ENCODE measurements at places on chromosomes 11 and 22.
A peak's percentile ranks its signal among the peaks of the same experiment; 100 is the strongest.

- no peak for DNase-seq
These were observed 54.6 kb downstream of the OTOG start for GRCh38 chr11:17601676-17602075.

DNA sequence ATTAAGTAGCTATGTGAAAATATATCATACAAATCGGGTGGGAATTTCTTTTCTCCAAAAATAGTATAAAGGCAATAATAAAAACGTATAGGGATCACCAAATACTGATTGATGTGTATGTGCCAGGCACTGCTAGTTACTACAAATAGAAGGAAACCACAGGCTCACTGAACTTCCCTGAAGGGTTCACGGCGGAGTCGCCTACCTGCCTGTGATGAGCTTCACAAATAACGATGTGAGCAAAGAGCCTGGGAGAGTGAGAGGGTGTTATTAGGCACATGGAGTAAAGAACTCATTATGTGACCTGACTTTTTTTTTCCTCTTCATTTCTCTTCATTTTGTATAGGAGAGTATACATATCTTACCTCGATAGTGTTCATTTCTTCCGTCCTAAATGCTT is 36.0 kb upstream of the L3MBTL2 start:
- DNase-seq, result no peak

- DNase-seq, result no peak
These were observed 583.2 kb downstream of the BUD13 start for GRCh38 chr11:116189408-116190170.

DNA sequence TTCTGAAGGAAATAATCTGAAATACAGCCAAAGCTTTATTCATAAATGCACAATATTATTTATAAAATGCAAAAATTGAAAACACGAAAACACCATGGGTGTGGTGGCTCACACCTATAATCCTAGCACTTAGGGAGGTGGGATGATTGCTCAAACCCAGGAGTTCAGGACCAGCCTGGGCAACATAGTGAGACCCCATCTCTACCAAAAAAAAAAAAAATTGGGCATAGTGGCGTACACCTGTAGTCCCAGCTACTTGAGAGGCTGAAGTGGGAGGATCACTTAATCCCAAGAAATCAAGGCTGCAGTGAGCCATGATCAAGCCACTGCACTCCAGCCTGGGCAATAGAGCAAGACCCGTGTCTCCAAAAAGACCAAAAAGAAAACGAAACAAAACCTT is 5.2 kb upstream of the RDX start:
- DNase-seq, result no peak

DNA sequence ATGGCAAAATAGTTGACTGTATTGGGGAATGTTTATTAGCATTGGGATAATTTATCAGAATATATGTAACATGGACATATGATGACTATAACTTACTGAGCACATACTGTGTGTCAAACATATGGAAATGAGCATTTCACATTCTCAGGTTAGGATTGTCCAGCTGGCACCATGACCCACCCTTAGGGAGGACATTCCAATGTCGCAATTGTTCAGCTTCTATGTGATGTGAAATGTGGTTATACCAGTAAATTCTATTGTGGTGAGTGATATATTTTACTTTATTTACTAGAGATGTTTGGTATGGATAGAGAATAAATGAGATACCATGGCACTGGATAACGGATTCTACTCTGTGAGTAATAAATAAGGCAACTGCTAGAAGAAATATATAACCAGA is 50.4 kb downstream of the OR4A47 start:
- no peak for DNase-seq

DNA sequence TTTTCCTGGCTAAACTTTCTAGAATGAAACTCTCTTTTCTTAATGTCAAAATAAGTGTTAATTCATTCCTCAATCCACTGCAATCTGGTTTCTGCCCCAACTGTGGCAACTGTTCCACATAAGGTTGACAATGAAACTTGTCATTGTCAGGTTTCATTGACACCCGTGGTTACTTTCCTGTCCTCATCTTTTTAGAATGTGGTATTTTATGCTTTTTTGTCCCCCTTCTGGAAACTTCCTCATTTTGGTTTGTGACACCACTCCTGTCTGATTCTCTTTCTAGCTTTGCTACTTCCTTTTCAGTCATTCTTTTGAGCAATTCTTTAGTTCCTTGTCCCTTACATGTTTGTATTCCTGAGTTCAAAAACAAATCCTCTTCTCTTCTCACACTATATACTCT is 7.5 kb upstream of the PDE3B start:
- DNase-seq, result no peak

DNA sequence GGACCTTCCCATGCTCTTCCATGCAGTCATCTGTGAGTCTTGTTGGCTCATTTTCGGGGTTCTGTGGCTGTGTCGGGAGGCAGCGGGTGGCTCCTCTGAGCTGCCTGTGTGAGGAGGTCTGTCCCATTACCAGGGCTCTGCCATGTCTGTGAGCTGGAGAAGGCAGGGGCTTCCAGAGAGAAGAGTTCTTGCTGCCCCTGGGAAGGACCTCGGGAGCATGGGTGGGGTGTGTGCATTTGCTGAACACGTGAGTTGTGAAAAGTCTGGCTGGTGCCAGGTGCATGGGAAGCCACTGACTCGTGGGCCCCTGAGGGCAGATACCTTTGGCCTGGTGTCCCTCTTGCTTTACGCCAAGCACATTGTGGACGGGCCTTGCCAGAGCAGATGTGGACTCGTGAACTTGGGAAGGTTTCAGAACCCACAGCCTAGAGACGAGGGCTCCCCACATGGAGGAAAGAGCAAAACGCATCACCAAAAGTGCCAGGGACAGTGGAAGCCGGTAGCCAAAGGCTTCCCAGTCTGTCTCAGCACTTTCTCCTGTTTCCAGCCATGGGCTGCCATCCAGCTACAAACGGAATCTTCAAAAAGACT is 1324.5 kb downstream of the BRD1 start:
- no peak for DNase-seq

DNA sequence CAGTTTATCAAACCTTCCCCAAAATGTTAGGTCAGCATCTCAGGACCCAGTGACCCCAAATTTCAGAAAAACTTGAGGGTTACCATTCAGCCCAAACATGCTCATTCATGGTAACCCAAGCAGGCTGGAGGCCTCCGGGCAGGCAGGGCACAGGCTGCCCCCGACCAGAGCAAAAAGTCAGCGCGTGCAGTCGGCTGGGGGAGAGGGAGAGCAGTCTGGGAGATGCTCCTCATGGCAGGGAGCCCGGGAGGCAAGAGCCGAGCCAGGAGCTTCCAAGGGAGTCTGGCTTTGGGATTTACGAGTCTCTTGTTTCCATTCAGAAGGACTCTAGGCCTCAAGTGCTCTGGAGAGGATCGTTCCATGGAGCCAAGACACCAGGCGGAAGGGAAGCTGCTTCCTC is 45.7 kb downstream of the RPUSD4 start:
- no peak for DNase-seq

DNA sequence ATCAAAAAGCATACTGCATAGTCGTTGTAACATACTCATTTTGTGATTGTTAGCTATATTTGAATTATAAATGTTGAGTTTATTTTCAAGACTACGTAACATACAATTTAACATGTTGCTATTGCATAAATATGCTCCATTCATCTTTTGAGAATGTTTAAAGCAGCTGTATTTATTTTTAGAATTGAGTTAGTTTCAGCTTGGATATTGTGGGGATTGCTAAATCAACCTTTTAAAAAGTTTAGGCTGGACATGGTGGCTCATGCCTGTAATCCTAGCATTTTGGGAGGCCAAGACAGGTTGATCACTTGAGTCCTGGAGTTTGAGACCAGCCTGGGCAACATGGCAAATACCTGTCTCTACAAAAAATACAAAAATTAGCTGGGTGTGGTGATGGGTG is 288.1 kb downstream of the DYNC2H1 start:
- DNase-seq, result no peak

DNA sequence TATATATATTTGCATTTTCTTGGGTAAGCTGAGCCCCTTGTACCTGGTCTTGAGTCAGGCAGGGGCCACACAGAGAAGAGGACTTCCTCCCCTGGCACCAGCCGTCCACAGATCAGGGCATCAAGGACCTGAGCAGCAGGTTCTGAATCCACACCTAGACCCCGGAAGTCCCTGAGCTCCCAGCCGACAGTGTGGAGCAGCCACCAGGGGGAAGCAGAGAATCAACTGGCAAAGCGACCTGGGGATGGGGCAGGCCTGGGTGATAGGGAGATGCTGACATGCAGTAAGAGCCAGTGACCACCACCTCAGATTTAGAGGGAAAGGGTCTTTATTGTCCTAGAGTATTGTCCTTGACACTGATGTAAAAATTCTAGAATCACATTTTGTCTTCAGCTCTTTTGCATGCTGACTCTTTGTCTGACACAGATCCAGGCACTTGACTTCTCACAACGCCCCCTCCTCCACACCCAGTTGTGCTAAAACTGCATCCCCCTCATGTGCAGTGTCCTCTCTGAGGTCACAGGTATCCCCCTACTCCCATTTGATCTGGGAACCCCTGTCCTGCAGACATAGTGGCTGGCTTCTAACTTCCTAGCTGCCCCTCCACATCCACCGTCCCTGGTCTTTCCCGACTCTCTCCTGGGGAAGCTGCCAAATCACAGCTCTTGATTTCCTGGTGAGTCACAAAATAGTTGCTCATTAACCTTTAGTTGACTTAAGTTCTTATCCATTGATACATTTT is 109.3 kb downstream of the GGTLC2 start:
- no peak for DNase-seq

- DNase-seq, result no peak
These were observed 74.8 kb downstream of the EFCAB6 start for GRCh38 chr22:43737150-43737828.

GRCh38 chr22:36009085-36009484 is 19.5 kb downstream of the RBFOX2 start:
- no peak for DNase-seq

GRCh38 chr11:94183251-94183885 is 54.7 kb downstream of the PANX1 start:
- DNase-seq, result no peak

GRCh38 chr11:74018331-74019005 is 9.6 kb upstream of the UCP3 start:
- DNase-seq, result peak; percentile 50

GRCh38 chr22:32753591-32753990 is 47.9 kb upstream of the TIMP3 start:
- DNase-seq, result no peak

- no peak for DNase-seq
These were observed 7.9 kb upstream of the CTSC start for GRCh38 chr11:88345408-88345807.

DNA sequence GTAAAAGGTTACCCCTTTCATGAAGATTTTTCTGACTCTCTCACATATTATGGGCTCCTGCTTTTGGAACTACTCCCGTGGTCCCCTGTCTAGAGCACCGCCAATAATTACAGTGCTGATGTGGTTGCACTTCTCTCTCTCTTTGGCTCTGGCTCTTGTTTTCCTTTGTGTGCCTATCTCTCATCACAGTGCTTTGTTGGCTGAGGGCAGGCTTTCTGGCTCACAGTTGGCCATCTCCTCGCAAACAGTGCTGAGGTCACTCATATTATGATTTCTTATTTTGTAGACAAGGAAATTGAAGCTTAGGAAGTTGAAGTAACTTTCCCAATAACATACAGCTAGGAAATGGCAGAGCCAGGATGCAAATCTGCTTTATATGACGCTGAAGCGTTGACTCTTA is 192.5 kb downstream of the DDX10 start:
- DNase-seq, result no peak

DNA sequence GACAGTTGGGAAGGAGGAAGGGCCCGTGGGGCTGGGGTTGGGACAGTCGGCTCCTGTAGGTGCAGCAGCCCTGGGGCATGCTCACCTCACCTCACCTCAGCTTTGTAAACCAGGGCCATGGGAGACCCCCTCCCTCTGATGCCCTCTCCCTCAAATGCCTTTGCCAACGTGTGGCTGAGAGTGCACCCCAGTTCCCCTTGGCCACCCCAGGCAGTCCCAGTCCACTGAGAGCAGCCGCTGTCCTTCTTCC is 4.2 kb upstream of the NEAT1 start:
- DNase-seq, result no peak

- no peak for DNase-seq
These were observed 111.9 kb downstream of the ZBTB16 start for GRCh38 chr11:114171257-114172054.

GRCh38 chr11:114064216-114064615 is 4.7 kb downstream of the ZBTB16 start:
- DNase-seq, result no peak

DNA sequence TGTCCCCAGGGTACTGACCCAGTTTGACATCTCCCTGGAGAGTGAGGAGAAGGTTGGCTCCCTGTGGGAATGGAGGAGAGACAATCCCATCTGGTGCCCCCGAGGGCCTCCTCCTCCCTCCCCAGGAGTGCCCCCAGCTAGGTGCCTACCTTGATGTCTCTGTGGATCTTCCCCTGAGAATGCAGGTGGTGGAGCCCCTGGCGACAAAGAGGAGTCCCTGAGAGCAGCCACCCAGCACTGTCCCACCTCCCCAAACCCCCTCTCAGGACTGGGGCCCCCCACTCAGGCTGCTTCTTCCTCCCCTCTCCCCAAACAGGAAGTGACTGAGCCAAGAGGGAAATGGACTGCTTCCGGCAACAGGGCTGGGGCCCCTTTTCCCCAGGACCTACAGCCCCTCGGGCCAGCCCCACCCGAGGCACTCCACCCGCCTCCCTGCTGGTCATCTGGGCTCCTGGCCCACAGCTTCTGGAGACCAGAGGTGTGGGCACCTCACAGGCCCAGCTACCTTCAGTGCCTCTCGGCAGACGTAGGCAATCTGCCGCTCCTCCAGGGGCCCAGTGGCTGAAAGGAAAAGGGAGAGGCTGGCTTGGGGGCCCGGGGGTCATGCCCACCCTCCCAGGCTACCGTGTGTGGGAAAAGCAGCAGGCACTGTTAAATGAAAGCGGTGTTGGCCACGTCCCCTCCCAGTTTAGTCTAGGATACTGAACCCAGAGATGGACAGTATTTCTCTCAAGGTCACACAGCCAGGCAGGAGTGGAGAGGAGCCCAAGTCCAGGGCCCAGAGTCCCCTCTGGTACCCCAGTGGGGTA is 1.2 kb downstream of the MAP4K2 start:
- no peak for DNase-seq

GRCh38 chr11:59814021-59814420 is 3.4 kb upstream of the MRPL16 start:
- DNase-seq, result no peak

DNA sequence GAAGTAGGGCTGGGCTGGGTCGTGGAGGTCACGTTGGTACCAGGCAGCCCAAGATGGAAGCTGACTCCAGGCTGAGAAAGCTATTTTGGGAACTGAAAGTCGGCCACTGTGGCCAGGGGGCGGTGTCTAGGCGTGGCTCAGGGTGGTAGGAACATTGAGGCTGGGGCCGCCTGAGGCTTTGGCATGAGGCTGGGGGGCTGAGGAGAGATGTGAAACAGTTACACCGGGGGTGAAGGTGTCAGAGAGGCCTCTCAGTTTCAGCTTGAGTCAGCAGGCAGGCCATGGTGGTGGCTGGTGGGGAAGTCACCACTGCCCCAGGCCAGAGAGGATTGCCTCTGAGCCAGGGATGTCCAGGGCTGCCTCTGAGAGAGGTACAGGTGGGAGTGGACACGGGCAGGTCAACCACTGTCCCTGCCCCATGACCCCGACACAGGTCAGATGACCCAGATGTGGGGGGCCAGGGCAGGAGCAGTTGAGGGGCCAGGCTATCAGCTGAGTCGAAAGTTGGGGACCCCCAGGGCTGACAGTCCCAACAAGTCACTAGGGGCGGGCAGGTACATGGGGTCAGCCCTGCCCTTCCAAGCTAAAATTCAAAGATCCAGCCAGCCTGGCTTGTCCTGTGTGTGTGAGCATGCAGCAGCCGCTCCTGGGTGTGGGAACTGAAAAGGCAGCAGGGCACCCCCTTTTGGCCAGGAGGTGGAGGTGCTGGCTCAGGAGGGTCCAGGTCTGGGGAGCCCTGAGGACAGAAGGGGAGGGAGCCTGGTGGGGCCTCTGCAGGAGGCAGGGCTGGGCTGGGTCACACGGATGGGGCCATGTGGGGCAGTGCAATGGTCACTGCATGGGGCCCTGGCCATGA is 7.2 kb downstream of the KCNK7 start:
- DNase-seq, result no peak

All from hindlimb muscle (tissue), 1 donor.